Natural killer cell (primary cell): ENCODE measurements at places on chromosomes 16 and 17.

DNA sequence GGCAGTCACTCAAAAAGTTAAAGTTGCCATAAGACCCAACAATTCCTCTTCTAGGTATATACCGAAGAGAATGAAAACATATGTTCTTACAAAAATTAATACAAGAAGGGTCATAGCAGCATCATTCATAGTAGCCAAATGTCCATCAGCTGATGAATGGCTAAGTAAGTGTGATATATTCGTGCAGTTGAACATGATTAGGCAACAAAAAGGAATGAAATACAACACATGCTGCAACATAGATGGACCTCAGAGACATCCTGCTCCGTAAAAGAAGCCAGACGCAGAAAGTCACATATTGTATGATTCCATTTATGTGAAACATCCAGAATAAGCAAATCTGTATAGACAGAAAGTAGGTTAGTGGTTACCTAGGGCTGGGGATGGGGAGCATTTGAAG lies 229.4 kb upstream of the CACNG5 start:
- no peak for DNase-seq

DNA sequence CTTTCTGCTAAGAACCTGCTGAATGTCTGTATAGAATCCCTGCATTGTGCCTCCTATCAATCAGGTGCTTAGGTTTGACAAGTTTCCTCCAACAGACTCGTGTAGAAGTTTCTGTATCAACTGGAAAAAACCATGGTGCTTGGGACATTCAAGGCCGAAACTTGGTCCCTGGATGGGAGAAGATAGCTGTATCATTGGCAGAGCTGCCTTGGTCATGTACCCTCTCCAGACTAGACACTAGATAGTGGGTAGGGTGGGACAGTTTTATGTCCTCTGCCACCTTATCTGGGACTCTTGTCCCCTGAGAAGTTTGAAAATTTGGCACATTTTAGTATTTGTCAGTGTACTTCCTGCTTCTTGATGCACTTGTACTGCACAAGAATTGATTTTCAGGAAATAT lies 520.8 kb downstream of the WWOX start:
- DNase-seq, result no peak

- no peak for DNase-seq
Measured at GRCh38 chr16:4958510-4959438, 644 bp downstream of the SEC14L5 start.

DNA sequence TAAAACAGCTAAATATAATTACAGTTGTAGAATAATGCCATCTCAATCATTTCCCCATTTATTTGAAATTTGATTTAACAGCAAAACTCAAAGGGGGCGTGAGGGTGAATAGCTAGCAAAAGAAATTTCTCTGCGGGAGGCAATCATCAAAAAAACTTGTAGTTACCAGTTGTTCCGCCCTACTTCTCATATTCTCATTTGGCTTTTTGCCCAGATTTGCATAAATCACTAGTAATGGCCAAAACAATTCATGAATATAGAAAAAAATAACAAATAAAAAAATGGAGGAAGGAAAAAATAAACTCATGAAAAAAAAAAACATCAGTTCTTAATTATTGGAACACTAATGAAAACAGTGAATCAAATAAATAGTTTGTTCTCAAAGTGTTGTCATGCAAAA lies 722.6 kb upstream of the KIF2B start:
- no peak for DNase-seq

DNA sequence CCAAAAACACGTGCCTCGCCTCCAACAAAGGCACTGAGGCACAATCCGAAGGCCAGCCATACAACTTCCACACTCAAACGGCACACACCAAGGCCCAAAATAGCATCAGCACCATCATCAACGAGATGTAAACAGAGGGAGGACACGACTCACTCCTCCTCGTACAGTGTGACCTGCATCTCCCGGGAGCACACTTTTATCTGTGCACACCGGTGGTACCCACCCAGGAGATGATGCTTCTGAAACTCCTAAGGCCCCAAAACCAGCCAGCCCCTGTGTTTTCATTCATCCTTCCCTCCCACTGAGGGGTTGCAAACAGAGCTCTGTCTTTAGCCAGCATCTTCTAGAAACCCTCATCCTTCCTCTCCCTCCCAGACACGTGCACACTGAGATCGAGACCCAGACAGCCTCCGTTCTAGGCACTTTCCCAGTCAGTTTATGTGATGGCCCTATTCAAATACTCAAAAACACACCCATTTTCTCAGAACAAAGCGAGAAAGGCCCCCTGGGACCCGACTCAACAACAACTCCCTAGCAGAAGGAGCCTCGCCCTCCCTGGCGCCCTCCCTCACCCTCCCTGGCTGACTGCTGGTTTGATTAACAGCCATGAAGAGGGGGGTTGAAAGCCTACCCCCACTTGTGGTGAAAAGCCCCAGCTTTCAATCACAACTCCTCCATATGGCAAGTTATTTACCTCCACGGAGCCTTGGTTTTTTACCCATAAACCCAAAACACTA lies 76.3 kb downstream of the GAS7 start:
- DNase-seq, result no peak

GRCh38 chr16:29307598-29308507 lies 98.7 kb downstream of the NPIPB11 start:
- no peak for DNase-seq

- DNase-seq, result peak; percentile 68
Measured at GRCh38 chr17:4566785-4567184, 6.4 kb upstream of the GGT6 start.

DNA sequence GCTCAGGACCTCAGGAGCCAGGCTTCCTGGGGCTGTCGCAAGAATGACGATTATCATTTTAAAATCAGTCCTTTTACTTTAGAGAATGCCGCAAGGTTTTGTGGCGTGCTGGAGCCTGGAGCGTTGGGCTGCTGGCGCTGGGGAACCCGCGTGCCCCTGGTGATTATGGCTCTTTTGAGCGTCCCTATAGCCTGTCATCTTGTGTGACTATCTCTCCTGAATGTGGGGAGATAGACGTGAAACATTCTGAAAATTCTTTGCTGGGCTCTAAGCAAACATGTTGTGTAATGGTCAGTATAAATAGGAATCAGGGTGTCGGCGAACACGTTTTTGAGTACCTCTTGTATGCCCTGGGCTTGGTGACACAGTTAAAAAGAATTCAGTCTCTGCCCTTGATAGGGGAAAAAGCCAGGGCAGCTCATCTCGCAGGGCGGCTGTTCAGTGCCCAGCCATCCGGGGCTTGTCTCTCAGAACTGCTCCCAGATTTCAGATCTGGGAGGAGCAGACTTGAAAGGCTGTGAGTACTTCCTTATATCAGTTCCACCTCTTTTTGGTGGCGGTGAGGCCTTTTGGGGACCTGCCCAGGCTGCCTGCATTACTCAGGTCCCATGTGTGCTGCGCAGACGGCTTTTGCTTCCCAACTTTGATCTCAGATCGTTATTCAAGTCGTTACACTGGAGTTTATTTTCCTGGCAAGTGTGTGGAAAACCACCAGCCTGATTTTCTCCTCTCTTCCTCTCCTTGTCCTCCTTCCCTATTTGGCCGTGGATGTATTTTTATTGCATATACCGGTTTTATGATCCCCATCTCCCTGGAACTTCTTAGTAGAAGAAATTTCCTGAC lies 973 bp downstream of the SLC7A6 start:
- no peak for DNase-seq

DNA sequence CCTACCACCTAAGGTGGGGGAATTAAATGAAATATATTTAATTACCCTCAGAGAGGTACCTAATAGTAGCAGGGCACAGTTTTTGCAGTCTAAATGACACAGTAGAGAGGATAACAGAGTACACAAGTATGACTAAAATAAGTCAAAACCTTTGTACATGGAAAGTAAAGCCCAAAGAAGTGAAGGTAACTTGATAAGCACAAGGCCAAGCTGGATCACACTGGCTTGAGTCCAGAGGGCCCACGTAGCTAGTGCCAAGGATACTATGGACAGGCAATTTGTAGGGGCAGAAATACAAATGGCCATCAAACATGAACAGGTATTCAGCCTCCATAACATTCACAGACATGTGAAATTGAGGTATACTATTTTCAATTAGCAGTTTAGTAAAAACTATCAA lies 7.6 kb downstream of the MYO18A start:
- DNase-seq, result no peak

DNA sequence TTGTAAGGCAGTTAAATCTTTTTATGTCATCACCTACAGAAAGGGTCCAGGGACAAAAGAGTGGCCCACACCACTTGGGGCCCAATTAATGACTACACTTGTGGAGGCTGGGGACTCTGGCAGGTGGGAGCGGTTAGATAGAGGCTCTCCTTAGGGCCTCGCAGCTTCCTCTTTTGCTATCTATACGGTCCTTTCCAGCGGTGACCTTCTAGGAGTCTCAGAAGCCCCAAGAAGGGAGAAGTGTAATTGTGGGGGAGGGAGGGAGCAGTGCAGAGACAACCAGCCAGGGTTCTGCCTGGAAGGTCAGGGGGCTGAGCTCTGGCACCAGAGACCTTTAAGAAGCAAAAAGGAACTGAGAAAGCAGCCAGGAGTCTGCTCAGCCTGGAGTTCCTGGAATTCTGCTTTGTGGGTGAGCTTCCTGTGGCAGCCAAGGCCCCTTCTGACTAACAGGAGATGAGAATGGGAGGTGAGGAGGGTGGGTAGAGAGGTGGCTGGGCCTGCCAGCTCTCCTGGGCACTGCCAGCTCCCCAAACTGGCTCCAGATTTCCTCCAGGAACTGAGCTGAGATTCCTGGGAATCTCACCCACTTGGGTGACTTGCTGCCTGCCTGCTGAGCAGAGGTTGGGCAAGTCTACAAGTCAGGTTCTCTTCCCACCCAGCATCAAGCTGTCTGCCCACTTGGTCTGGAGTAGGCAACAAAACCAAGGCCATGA lies 16.3 kb upstream of the MAP3K14 start:
- no peak for DNase-seq

- no peak for DNase-seq
Measured at GRCh38 chr16:5032748-5033167, 977 bp downstream of the NAGPA start.

GRCh38 chr16:27924411-27925118 lies 138.9 kb downstream of the GSG1L start:
- DNase-seq, result no peak

GRCh38 chr16:546909-547770 lies 13.1 kb upstream of the PRR35 start:
- peak; percentile 63 for DNase-seq
